ENCODE measurements at places on chromosomes 13 and 19.
A peak's percentile ranks its signal among the peaks of the same experiment; 100 is the strongest.

DNA sequence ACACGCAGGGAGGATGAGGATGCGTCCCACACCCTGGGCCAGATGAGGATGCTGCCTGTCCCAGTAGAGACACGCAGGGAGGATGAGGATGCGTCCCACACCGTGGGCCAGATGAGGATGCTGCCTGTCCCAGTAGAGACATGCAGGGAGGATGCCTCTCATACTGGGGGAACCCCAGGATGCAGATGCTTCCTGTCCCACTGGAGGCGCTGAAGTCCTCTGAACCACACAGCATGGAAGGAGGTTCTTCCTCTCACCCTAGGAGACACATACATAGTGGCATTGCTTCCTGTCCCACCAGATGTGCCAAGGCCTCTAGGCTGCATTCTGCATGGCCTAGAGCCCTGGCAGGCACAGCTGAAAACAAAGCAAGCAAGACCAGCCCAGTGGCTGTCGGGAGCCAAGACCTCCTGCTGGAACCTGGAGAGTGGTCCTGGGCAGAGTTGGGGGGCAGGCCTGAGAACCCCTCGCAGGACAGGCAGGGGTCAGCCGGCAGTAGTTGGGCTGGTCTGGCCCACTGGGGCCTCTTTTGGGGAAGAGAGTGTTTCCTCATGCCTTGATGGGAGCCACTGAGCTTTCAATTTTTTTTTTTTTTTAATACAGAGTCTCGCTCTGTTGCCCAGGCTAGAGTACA lies 4.3 kb downstream of the HPN start:
- no peak overlapping the region for H3K4me3 ChIP-seq
- DNase-seq, result no peak
- peak overlapping the region; percentile 28 for H3K27ac ChIP-seq
- H3K36me3 ChIP-seq, result no peaks in the 10 kb centered on the region
- H3K4me1 ChIP-seq, result peaks cover 13% of the 10 kb centered on the region

GRCh38 chr19:6721773-6722172 lies 1.3 kb upstream of the C3 start:
- H3K36me3 ChIP-seq, result no peaks in the 10 kb centered on the region
- DNase-seq, result no peak
- H3K4me3 ChIP-seq, result no peak overlapping the region
- no peaks in the 10 kb centered on the region for H3K27me3 ChIP-seq
- no peak overlapping the region for H3K27ac ChIP-seq

- no peaks in the 10 kb centered on the region for H3K27me3 ChIP-seq
- H3K27ac ChIP-seq, result peak overlapping the region; percentile 78
- no peak for DNase-seq
- H3K36me3 ChIP-seq, result peaks cover 8% of the 10 kb centered on the region
Observed at GRCh38 chr19:38693380-38694223, 46.2 kb downstream of the ACTN4 start.

DNA sequence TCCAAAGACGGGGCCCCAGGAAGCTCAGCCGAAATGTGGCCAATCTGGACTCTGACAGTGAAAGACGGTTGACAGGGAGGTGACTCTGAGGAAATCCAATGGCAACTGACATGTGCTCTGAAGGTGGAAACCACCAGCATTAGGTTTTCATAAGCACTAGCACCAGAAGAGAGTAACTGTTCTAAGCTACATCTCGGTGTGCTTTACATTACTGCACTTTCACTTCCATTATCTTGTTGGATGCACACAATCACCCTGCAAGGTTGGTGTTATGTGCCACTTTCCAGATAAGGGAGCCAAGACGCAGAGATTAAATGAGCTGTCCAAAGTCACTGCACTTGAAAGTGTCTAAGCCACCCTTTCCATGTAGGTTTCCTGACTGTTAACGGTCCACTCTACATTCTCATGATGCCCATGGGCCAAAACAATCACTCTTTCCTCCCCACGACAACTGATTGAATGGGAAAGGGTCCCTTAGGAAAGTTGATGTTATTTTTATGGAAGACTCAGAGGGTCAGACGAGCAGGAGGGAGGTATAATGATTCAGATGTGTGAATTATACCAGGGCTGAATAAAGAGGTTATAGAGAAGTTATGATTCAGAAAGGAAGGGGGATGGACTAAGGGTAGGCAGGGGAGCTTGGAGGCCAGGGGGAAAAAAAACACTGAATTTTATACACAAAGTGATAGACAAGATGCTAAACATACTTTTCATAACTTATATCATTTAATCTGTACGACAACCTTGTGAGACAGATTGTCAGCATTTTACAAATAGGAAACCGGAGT lies 52.8 kb downstream of the RUBCNL start:
- no peak overlapping the region for H3K4me3 ChIP-seq
- H3K27ac ChIP-seq, result no peak overlapping the region
- no peaks in the 10 kb centered on the region for H3K27me3 ChIP-seq
- DNase-seq, result no peak

GRCh38 chr13:31278869-31279268 lies 79.1 kb downstream of the B3GLCT start:
- DNase-seq, result no peak
- H3K4me3 ChIP-seq, result no peak overlapping the region
- no peaks in the 10 kb centered on the region for H3K27me3 ChIP-seq

- H3K4me3 ChIP-seq, result no peak overlapping the region
- no peak overlapping the region for H3K27ac ChIP-seq
- H3K36me3 ChIP-seq, result no peaks in the 10 kb centered on the region
Observed at GRCh38 chr13:44872751-44873150, 116.5 kb downstream of the NUFIP1 start.

GRCh38 chr13:45728759-45729158 lies 26.6 kb downstream of the CBY2 start:
- H3K27me3 ChIP-seq, result no peaks in the 10 kb centered on the region
- H3K4me1 ChIP-seq, result no peaks in the 10 kb centered on the region
- no peak for DNase-seq

DNA sequence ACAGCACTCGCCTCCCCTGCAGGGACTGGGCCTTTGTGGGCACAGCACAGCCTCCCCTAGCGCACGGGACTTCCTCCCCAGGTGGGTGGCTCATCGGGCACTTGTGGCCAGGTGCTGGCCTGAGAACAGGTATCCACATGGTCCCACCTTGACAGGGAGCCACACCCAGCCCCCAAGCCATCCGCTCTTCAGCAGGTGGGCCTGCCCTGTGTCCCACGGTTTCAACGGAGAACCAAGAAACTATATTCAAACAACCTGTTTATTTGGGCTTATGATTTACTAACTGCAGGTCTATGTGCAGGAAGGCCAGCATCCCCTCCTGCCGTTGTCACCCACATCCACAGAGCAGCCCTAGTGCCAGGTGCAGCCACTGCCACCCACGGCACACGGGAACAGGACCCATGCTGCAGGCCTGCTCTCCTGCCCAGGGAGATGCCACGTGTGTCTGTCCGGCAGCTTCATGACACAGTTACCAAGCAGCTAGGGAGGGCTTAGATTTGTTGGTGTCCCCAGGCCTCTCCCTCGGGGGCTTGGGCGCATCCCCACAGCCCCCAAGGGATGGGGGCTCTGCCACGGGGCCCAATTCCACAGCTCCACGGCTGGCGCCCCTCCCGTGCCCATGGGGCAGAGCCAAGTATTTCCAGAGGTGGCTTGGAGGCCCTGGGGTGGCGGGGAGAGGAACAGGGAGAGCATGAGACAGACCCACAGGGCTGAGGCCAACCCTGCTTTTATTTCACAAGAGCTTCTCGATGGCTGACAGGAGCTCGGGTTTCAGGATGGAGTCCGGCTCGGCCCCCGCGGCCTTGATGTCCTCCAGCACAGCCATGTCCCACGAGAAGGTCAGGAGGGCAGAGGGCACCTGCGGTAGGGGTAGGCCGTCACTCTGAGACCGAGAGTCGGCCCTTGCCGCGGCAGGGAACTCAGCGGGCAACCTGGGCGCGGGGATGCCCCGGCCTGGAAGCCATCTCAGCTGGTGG lies 12.5 kb downstream of the UBXN6 start:
- no peak overlapping the region for H3K4me3 ChIP-seq
- H3K36me3 ChIP-seq, result peaks cover 51% of the 10 kb centered on the region
- H3K4me1 ChIP-seq, result peaks cover 29% of the 10 kb centered on the region
- H3K27ac ChIP-seq, result no peak overlapping the region
- H3K27me3 ChIP-seq, result no peaks in the 10 kb centered on the region

DNA sequence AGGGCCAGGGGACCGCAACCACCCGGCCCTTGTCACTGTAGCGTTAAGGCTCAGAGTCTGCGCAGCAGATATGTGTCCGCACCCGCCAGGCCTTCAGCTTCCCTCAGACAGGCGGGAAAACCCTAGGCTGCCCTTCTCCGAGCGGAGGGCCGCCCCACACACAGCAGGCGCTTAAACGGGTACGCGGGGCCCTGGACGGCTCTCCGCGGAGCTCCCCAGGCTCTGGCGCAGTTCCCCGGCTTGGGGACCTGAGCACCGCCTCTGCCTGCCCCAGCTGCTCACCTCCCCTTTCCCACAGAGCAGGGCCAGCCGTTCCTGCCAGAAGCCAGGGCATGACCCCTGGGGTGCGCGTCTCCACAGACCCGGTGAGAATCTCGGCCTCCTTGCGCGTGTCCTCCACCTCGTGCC lies 593 bp downstream of the ZNF135 start:
- DNase-seq, result no peak
- peaks cover 21% of the 10 kb centered on the region for H3K4me1 ChIP-seq
- H3K36me3 ChIP-seq, result no peaks in the 10 kb centered on the region
- H3K27me3 ChIP-seq, result no peaks in the 10 kb centered on the region

DNA sequence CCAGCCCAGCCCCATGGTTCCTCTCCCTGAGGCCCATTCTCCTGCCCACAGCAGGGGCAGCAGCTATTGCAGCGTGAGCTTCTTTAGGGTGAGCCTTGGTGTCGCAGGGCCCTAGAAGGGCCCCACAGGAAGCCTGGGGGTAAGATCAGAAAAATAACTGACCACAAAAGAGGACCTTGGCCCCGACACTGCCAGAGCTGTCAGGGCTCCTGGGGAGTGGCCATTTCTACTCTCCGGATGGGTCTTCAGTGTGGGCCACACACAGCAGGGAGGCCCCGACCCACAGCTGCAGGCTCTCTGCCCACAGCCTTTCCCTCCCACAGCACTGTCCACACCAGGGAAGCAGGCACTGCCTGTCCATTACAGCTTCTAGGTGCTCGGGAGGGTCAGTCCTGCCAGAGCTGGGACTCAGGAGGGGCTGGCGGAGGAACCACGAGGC lies 3.5 kb upstream of the SIGLEC8 start:
- no peak overlapping the region for H3K4me3 ChIP-seq
- no peaks in the 10 kb centered on the region for H3K4me1 ChIP-seq
- no peaks in the 10 kb centered on the region for H3K27me3 ChIP-seq
- H3K36me3 ChIP-seq, result no peaks in the 10 kb centered on the region

DNA sequence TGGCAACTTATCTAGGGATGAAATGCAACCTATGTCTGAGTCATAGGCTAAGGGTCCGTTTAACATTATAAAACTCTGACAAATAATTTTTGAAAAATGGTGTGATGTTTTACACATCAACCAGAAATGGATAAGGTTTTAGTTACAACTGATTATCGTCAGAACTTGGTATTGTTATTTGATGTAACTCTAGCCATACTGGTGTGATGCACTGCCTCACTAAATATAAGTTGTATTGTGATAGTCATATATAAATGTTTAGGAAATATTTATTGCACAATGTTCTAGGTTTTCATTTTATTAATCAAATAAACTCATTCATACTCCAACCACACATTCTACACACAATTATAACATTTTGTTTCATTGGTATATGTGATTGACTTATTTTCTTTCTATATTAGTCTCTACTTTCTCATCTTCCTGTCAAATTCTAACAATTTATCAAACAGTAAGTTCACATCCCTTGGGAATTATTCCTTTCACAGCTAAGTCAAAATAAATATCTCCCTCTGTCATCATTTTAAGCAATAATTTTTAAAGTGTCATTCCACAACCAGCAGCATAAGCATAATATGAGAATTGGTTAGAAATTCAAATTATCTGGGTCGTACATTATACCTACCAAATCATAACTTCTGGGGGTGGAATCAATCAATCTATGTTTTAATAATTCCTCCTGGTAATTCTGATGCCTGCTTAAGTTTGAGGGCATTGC lies 873.9 kb downstream of the SLITRK1 start:
- no peaks in the 10 kb centered on the region for H3K4me1 ChIP-seq
- no peaks in the 10 kb centered on the region for H3K36me3 ChIP-seq
- no peak for DNase-seq
- no peaks in the 10 kb centered on the region for H3K27me3 ChIP-seq
- no peak overlapping the region for H3K4me3 ChIP-seq
- no peak overlapping the region for H3K27ac ChIP-seq
